Activated naive CD8-positive, alpha-beta T cell treated with anti-CD3 and anti-CD28 coated beads, Interleukin-2, amount 50 U/mL, for 16 hours (primary cell): ENCODE measurements at places on chromosomes 7 and 10.

- DNase-seq, result no peak
Observed at GRCh38 chr10:96699613-96700012, 20.7 kb downstream of the PIK3AP1 start.

- DNase-seq, result no peak
Observed at GRCh38 chr10:62085404-62085803, 183.2 kb downstream of the RTKN2 start.

- no peak for DNase-seq
Observed at GRCh38 chr10:103828587-103829197, 26.7 kb downstream of the SH3PXD2A start.

- no peak for DNase-seq
Observed at GRCh38 chr10:566241-566885, 123.1 kb downstream of the DIP2C start.

DNA sequence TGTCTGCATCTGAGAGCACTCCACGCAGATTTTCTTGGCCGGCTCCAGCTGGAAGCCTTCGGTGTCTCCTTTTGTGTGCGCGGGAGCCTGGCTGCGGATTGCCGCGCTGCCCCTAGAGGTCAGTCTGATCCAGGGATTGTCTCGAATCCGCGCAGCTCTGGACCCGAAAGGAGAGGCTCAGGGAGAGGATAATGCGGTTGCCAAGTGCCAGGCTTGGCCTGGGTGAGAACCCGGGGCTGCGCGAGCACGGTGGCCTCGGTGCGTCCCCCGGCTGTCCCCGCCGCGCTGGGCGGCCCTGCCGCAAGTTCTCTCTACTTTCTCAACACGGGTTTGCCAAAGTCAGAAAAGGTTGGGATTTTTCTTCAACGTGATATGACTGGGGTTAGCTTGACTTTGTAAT, 140.9 kb downstream of the ADCYAP1R1 start:
- DNase-seq, result no peak

DNA sequence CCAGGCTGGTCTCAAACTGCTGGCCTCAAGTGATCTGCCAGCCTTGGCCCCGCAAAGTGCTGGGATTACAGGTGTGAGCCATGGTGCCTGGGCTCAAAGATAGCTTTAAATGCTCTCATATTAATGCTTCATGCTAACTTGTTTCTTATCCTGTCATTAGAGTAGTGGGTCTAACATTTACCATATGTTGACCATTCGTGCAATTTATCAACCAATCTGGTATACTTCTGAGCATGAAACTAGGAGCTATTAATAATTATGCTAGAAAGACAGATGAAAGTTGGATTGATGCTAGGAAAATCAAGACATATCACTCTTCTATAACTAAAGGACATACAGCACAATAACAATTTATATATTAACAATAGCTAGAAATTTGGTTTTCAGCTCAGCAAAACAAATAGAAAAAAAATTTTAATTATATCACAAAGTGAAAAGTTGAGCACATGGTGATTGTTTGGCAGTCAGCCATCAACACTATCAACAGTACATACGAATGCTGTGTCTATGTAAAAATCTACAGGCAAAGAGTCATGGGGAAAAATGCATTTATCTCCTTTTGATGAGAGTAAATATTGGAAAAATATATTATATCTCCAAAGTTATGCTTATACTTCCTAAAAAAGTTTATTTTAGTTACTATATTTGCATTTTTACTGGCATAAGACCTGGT, 112.1 kb upstream of the ABCB5 start:
- DNase-seq, result no peak

GRCh38 chr10:20740120-20740519, 157.0 kb downstream of the NEBL start:
- DNase-seq, result no peak
